ENCODE measurements at places on chromosomes 13 and 19.
A peak's percentile ranks its signal among the peaks of the same experiment; 100 is the strongest.

DNA sequence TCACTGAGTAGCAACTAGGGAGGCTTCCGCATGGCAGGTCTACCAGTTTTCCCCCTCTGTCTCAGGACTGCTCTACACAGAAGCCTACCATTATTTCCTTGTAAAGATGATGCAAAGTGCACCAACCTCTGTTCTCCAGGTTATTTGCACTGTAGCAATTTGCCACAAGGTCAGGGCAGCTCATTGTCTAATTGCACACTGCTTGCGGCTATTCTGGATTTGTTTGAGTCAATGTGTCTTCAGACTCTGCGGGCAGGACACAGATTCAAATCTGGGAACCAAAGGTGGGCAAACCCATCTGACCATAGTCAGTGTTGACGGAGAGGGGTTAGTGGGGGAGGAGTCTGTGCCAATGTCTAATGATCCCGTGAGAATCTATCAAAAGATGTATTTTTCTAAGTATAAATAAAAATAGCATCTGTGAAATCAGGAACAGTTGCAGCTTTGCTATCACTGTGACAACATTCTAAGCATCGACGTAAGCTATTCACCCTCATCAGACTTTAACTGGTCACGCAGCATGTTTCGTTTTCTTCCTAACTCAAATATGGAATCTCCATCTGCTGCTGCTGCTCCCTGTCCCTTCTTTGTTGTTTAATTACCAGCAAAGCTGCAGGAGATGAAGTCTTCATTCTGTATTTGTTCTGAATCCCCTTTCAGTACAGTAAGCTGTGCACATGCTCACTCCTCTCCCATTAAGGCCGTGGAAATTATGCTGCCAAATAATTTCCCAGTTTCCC is 26.4 kb downstream of the CYSLTR2 start:
- DNase-seq: no peak

- DNase-seq: no peak
These were observed 818.2 kb downstream of the UQCRFS1 start for GRCh38 chr19:28394725-28395124.

GRCh38 chr13:65613004-65613403 is 1617.1 kb downstream of the PCDH9 start:
- no peak for DNase-seq

DNA sequence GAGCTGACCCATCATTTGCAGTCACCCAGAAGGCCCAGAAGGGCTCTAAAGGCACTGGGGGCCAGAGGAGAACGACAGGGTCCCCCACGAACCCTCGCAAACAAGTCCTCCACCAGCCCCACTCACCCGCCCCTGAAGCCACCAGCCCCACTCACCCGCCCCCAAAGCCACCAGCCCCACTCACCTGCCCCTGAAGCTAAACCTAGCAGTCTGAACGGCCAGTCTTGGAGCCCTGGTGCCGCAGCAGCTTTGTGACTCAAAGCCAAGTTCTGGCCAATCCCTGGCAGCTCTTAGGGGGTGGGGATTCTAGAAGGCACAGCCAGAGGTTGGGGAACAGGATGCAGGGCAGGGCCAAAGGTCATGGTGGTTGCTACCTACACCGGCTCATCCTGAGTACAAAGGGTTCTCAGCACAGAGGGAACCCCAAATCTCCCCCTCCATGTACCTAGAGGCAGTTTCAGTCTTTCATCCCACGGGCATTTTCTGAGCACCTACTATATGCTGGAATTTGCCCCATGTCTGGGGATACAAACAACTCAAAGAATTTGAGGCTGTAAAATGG is at the start of gene IQCN:
IQCN (minus strand) TSS at position 234 of the 562 bp plus-strand sequence. CDS start 4,974 bp downstream, outside the sequence.
- peak; percentile 72 for DNase-seq

DNA sequence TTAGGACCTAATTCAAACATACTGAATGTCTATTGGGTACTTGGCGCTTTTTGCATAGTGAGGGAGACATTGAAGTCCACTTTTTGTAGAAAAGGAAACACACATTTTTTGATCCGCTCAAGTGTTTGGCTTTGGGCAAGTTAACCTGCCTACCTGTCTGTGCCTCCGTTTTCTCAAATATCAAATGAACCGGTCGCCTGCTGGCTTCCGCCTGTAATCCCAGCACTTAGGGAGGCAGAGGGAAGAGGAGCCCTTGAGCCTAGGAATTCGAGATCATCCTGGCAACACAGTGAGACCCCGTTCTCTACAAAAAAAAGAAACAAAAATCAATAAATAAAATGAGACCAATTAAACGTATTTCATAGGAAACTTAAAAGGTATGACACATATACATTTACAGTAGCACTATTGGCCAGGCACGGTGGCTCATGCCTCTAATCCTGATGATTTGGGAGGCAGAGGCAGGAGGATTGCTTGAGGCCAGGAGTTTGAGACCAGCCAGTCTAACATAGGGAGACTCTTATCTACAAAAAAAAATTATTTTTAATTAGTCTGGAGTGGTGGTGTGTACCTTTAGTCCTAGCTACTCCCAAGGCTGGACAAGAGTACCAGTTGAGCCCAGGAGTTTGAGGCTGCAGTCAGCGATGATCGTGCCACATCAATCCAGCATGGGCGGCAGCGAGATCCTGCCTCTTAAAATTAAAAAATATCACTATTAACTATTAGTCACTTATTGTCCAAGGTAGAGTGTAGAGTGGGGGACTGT is 1.3 kb downstream of the RAD23A start:
- no peak for DNase-seq

- DNase-seq: no peak
These were observed 936.0 kb upstream of the SLC10A2 start for GRCh38 chr13:104002216-104002615.

DNA sequence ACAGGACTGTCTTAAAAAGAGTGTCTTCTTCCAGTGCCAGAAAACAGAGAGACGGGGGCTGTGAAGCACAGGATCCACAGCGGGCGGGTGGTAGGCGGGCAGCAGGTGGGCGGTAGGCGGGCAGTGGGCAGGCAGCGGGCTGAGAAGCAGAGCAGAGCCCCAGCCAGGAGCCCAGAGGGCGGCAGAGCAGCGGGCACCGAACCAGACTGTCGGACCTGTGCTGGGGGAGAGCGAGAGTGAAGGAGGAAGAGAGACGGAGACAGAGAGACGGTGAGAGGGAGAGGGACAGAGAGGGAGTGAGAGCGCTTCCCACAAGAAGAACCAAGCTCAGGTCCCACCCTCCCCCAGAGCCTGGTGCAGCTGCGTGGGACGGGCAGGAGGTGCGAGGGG is 30.3 kb downstream of the RASA3 start:
- DNase-seq: no peak

GRCh38 chr13:40534456-40534855 is 132.0 kb downstream of the FOXO1 start:
- DNase-seq: no peak

DNA sequence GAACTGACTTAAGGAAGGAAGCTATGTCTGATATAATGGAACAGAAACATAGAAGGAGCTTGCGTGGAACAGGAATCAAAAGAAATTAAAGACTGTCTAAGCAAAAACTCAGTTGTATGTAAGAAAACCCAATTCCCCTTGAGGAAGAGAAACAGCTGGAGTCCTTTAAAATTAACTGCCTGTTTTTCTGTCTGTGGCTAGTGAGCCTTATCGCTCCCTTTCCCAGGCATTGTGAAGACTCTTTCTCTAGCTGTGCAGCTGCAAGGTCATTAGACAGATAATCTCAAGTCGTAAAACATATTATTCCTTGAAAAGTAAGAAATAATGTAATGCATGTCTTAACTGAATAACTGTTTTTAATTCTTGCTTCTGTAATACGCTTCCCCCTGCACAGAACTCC is 39.7 kb upstream of the IGSF23 start:
- no peak for DNase-seq

GRCh38 chr13:75873494-75873893 is 237.4 kb downstream of the LMO7 start:
- DNase-seq: no peak

GRCh38 chr19:4371247-4372164 is 28.1 kb downstream of the MPND start:
- no peak for DNase-seq

DNA sequence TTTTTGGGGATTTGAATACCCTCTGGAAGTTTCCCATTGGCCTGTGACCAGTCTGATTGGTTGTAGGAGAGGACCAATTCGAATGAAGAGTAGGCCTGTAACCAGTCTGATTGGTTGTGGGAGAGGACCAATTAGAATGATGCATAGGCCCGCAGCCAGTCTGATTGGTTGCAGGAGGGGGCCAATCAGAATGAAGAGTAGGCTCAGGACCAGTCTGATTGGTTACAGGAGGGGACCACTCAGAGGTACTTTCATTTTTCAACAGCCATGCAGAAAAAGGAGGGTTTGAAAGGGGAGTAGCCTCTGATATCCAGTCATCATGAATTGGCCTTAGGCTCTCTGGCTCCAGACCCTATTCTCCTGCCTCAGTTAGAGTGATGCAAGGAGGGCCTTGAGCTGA is 30.4 kb upstream of the SLC1A5 start:
- DNase-seq: peak; percentile 58

DNA sequence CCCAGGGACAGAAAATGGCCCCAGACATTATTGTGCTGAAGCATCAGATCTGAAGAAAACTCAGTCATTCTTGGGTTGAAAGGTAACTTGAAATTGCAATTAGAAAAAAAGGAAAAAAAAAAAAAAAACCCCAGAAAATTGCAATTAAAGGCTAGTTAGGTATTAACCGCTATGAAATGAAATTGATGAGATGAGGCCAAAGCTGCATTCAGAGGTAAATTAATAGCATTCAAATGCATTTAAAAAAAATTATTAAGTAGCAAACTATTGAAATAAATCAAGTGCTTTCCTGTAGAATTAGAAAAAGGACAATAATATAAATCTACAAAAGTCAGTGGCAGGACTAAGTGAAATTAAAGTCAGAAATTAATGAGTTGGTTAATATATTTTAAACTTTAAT is 6.4 kb downstream of the PGLS start:
- no peak for DNase-seq

DNA sequence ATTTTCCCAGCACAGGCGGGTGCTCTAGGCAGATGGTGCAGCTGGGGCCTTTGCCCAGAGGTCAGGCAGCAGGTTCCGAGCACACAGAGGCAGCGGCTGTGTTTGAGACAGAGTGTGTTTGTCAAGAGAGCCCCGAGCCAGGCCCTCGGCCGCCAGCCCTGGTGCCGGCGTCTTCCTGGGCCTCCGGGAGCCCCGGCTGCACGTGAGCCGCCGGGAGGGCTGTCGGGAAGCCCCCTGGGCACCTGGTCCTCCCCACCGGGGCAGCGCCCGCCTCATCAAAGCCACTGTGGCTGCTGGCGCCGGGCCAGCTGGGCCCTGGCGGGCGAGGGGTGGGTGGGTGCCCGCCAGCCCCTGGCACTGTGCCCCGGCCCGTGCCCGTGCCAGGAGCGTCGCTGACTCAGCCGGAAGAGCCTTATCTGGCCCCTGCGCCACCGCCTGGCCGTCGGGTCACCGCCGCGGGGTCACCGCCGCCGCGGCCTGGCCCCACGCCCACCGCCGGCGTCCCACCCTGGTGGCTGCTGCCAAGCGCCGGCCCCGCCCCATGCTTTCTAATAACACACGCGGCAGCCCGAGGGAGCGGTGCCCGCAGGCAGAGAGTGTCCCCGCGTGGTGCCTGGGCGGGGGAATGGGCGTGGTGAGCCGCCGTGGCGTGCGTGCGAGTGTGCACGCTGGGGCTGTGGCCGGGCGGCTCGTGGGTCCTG is 14.9 kb downstream of the ARID3A start:
- peak; percentile 96 for DNase-seq

DNA sequence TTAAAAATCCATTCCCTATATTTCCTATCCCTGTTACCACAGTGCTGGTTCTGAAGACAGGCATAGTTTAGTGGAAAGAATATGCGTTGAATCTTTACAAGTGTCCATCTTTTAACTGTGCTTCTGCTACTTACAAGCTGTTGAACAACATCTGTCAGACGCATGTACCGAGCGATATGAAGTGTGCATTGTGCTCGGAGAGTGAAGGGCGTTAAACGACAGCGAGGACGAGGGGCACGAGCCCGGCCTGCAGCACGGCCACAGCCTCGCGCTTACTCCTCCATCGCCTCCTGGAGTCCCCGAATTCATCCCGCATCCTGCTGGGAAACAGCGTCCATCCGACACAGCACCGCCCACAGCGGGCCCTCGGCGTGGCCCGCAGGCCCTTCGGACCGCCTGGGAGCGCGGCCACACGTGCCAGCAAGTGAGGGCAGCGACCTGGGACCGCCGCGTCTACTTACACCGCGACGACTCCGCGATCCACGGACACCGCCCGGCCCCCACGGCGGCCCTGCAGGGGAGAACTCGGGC is 514 bp downstream of the PCID2 start:
- DNase-seq: peak; percentile 47

GRCh38 chr13:114068656-114069318 is 63.6 kb downstream of the RASA3 start:
- peak; percentile 65 for DNase-seq

- DNase-seq: no peak
These were observed 46.3 kb downstream of the SOX21 start for GRCh38 chr13:94666065-94666464.

DNA sequence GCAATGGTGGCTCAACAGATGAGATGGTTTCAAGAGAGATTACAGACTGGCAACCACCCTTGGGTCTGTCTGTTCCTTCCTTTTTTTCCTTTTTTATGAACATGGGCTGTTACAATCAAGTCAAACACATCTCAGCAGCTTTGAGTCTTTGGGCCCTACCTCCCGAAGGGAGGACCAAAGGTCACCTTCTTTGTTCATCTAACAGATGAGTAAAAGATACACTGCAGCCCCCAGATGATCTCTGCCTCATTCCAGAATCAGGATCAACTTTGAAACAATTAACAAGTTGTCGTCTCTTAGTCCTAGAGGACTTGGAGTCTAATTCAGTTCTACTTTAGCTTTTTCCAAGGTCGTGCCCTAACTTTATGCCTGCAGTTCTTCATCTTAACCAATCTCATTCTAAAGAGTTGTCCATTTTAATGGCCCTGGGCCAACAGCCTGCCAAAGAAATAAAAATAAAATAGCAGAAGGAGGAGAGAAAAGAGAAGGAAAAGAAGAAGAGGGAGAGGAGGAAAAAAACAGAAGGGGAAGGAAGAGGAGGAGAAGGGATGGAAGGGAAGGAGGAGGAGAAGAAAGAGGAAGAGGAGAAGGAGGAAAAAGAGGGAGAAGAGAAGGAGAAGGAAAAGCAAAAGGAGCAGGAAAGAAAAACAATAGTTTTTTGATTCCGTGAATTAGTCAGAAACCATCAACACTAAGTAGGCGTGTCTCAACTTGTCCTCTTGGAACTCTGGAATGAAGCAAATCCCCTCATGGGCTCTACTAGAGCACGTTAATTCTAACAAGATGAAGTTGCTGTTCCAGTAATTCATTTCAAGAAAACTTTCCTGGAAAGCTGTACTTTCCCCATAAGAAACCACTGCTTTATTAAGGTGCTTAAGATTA is 281.2 kb downstream of the FOXO1 start:
- DNase-seq: no peak

- peak; percentile 99 for DNase-seq
These were observed 21.0 kb upstream of the GDF15 start for GRCh38 chr19:18364826-18365528.

DNA sequence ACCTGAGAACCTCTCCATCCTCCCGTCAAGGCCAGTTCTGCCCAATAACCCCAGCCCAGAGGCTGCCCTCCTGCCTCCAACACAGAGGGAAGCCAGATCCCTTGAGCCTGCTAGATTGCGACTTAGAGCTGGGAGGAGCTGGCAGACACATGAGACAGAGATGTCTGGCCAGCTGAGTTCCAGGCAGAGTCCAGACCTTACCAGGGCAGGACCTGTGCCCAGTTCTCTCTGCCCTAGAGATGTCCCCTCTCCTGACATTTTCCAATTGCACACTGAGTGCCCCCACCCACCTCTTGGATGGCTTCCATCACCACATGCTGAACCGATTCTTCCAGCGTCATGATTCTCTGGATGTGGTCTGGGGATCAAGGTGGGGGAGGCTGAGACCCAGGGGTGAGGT is 3.0 kb downstream of the HOOK2 start:
- DNase-seq: no peak

All from RPMI7951 (cell line).